ENCODE measurements at places on chromosomes 16 and 17.

DNA sequence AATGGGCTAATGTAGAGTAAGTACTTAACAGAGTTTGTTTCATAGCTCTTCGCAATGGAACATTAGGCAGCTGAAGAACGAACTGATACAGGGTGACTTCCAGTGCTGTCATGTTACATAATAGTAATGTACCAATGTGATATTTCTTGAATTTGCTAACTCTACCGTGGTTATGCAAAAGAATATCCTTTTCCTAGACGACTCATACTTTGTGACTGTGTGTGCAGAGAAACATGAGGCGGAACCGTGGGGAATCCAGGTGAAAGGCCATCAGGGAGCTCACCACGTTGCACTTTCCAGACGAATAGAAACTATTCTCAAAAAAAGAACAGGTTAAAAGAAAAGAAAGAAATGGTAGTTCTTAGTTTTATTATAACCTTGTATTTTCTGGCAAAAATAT is 13.2 kb downstream of the NOB1 start:
- no peaks in the 10 kb centered on the region for H3K4me1 ChIP-seq
- no peak overlapping the region for H3K4me3 ChIP-seq

- H3K27me3 ChIP-seq = peaks cover 14% of the 10 kb centered on the region
- no peak overlapping the region for H3K27ac ChIP-seq
- H3K36me3 ChIP-seq = no peaks in the 10 kb centered on the region
- no peak for DNase-seq
- H3K4me3 ChIP-seq = no peak overlapping the region
These were observed 22.6 kb upstream of the PMP22 start for GRCh38 chr17:15287538-15288267.

DNA sequence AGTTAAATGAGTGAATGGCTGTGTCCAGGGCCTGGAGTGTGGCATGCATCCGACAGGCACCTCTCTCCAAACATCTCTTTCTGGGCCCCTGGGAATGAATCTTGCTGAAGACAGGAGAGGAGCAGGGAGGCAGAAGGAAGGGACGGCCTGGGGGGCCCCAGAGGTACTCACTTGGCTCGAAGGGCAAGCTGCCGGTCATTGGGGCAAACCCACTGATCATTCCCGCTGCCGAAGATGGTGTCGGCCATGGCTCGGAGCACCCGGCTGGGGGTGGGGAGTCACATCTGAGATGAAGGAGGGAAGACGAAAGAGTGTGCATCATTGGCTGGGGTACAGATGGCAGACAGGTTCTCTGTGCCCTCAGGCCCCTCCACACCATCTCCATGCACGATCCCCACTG is 25.3 kb downstream of the RPH3AL start:
- no peaks in the 10 kb centered on the region for H3K36me3 ChIP-seq
- H3K4me1 ChIP-seq = peaks cover 13% of the 10 kb centered on the region
- H3K4me3 ChIP-seq = no peak overlapping the region
- DNase-seq = no peak

GRCh38 chr16:55256412-55257016 is 67.5 kb upstream of the IRX6 start:
- H3K27ac ChIP-seq = no peak overlapping the region
- no peaks in the 10 kb centered on the region for H3K36me3 ChIP-seq
- DNase-seq = no peak
- H3K4me3 ChIP-seq = no peak overlapping the region
- no peaks in the 10 kb centered on the region for H3K27me3 ChIP-seq
- no peaks in the 10 kb centered on the region for H3K4me1 ChIP-seq

GRCh38 chr16:15671530-15672117 is 21.6 kb downstream of the NDE1 start:
- peaks cover 46% of the 10 kb centered on the region for H3K36me3 ChIP-seq
- H3K4me1 ChIP-seq = peaks cover 21% of the 10 kb centered on the region
- no peaks in the 10 kb centered on the region for H3K27me3 ChIP-seq

GRCh38 chr17:59154721-59155438 is at the start of gene SKA2:
Gene SKA2, minus strand, starts transcription at chr17:59155186. Its CDS starts 23 bp downstream, at chr17:59155163.
- no peak for DNase-seq
- no peaks in the 10 kb centered on the region for H3K36me3 ChIP-seq
- H3K27me3 ChIP-seq = no peaks in the 10 kb centered on the region
- peak within 1 kb of the TSS; percentile 79 for H3K27ac ChIP-seq
- peak within 1 kb of the TSS; percentile 88 for H3K4me3 ChIP-seq

DNA sequence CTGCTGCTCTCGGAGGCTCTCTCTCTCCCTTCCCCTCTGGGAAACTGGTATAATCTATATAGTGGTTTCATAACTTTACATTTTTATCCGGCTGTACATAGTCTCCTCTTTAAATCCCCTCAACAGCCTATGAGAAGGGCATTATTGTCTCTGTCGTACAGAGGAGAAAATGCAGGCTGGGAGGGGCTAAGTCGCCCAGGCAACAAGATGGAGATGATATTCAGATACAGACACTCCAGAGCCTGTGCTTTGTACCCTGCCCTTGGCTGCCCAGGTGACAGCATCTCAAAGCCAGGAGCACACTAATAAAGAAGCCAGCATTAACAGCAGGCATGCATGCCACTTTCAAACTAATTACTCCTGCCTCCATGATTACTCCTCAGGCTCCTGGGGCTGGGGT is 4.7 kb upstream of the EIF1 start:
- no peak for DNase-seq
- no peaks in the 10 kb centered on the region for H3K36me3 ChIP-seq
- H3K4me3 ChIP-seq = no peak overlapping the region
- H3K27ac ChIP-seq = no peak overlapping the region

- H3K27ac ChIP-seq = no peak overlapping the region
- no peak overlapping the region for H3K4me3 ChIP-seq
- H3K36me3 ChIP-seq = no peaks in the 10 kb centered on the region
- peaks cover 13% of the 10 kb centered on the region for H3K4me1 ChIP-seq
- no peaks in the 10 kb centered on the region for H3K27me3 ChIP-seq
- DNase-seq = no peak
These were observed 37.1 kb upstream of the MYLK3 start for GRCh38 chr16:46785076-46785845.

DNA sequence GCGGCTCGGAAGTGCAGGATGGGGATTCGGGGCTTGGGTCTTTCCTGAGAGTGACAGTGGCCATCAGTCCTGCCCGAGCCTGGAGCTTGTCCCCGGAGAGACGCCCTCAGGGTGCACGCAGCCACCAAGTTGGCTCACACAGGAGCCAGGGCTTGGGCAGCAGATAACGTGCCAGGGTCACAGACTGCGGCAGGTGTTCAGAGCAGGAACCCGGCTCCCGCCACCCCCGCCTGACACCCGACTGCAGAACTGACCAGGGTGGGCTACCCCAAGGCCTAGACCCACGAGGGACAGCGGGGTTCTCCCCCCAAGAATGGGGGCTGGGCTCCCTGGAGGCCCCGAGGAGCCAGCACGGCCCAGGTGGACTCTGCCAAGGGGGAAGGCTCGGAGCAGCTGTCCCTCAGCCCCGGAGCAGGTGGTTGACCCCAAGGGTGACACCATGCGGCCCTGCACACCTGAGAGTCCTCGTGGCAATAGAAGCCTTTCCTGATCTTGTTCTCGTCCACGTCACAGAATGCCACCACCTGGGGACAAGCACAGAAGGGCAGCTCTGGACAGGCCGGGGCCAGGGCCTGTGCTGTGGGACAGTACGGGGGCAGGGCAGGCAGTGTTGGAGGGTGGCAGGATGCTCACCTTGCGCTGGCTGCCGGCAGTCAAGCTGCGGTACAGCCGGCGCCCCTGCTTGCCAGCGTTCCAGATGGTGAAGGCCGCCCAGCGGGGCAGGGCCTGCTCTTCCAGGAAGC is 117.1 kb upstream of the ZNF750 start:
- H3K4me3 ChIP-seq = no peak overlapping the region
- no peak for DNase-seq
- no peaks in the 10 kb centered on the region for H3K36me3 ChIP-seq
- no peak overlapping the region for H3K27ac ChIP-seq

DNA sequence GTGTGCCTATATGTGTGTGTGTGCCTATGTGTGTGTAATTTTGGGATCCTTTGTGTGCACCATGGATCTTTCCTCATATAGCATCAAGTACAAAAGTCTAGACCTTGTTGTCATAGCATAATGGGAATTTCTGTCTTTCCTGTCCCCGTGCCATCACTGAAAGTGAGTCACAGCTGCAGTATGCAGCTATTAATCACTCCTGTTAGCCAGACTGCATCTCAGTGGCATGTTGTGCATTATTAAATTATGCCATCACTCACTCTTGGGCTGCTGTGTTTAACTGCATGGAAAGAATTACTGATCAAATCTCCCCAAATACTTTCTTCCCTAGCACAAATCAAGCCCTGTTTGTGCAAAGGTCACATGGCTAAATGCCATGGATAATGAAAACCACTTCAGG is 92.4 kb downstream of the CBLN1 start:
- no peak overlapping the region for H3K4me3 ChIP-seq
- no peaks in the 10 kb centered on the region for H3K36me3 ChIP-seq
- no peaks in the 10 kb centered on the region for H3K27me3 ChIP-seq
- no peaks in the 10 kb centered on the region for H3K4me1 ChIP-seq

- H3K4me3 ChIP-seq = peak within 1 kb of the TSS; percentile 70
- peak; percentile 71 for DNase-seq
- no peaks in the 10 kb centered on the region for H3K27me3 ChIP-seq
- peaks cover 22% of the 10 kb centered on the region for H3K4me1 ChIP-seq
- H3K27ac ChIP-seq = no peak within 1 kb of the TSS
These were observed at the start of gene MT1E for GRCh38 chr16:56625140-56625942. Gene MT1E, plus strand, starts transcription at chr16:56625781. Its CDS starts 71 bp downstream, at chr16:56625852.

DNA sequence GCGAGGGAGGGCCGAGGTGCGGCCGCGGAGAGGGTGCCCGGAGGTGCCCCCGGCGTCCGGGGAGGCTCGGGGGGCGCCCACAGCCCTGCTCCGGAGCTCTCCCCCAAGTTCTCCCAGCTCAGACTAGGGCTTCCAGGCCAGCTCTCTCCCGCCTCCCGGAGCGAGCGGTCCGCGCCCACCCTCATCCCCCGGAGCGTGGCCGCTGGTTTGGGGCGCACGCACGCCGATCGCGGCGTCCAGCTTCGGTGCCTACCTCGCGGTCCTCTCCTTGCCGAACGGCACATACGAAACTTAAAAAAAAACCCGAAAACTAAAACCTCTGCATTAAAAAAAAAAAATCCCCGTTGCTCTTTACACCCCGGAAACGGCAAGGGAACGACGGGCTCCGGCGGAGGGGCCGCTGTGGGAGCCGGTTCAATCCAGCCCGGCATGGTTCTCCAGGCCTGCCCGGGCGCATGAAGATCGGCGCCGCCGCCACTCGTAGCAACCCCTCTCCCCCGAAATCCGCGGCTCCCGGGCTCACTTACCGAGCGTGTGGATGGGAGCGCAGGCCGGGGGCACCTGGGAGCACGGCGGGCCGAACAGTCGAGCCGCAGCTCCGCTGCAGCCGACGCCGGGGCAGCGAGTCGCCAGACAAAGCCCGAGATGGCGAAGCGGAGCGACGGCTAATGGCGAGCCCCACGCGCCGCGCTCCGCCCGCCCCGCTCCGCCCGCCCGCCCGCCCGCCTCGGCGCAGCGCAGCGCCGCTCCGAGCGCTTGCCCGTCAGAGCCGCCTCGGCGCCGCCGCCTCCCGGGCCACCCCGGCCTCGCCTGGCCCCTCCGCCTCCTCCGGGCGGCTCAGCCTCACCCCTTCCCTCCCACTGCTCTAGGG is 973 bp upstream of the UBTF start:
- H3K36me3 ChIP-seq = peaks cover 11% of the 10 kb centered on the region
- H3K4me3 ChIP-seq = peak overlapping the region; percentile 48
- DNase-seq = peak; percentile 72
- H3K4me1 ChIP-seq = peaks cover 37% of the 10 kb centered on the region

- no peaks in the 10 kb centered on the region for H3K36me3 ChIP-seq
- H3K4me1 ChIP-seq = no peaks in the 10 kb centered on the region
- DNase-seq = no peak
- no peak overlapping the region for H3K4me3 ChIP-seq
These were observed 199.7 kb upstream of the ASIC2 start for GRCh38 chr17:33492731-33493265.

- DNase-seq = no peak
- H3K4me1 ChIP-seq = peaks cover 39% of the 10 kb centered on the region
- no peaks in the 10 kb centered on the region for H3K36me3 ChIP-seq
- H3K4me3 ChIP-seq = no peak overlapping the region
These were observed 632 bp downstream of the BAIAP3 start for GRCh38 chr16:1333854-1334700.

- H3K36me3 ChIP-seq = no peaks in the 10 kb centered on the region
- no peak overlapping the region for H3K27ac ChIP-seq
- DNase-seq = no peak
- no peaks in the 10 kb centered on the region for H3K4me1 ChIP-seq
These were observed 24.4 kb upstream of the SEC14L1 start for GRCh38 chr17:77116371-77116860.

GRCh38 chr16:89166696-89167424 is 4.7 kb upstream of the CDH15 start:
- DNase-seq = peak; percentile 27
- no peak overlapping the region for H3K27ac ChIP-seq
- H3K27me3 ChIP-seq = no peaks in the 10 kb centered on the region

DNA sequence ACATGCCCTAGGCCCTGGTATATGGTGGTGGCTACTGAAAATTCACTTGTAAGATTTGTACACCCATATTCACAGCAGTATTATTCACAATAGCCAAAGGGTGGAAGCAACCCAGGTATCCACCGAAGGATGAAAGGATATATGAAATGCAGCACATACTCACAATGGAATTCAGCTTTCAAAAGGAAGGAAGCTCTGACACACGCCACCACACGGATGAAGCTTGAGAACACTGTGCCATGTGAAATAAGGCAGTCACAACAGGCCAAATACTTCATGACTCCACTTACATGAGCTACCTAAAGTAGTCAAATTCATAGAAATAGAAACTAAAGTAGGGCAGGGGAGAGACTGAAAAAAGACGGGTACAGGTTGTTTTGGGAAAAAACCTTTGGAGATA is 2.9 kb downstream of the XPO6 start:
- H3K27me3 ChIP-seq = no peaks in the 10 kb centered on the region
- H3K4me3 ChIP-seq = peak overlapping the region; percentile 81
- DNase-seq = no peak
- H3K27ac ChIP-seq = no peak overlapping the region
- H3K4me1 ChIP-seq = peaks cover 73% of the 10 kb centered on the region
- peaks cover 45% of the 10 kb centered on the region for H3K36me3 ChIP-seq

DNA sequence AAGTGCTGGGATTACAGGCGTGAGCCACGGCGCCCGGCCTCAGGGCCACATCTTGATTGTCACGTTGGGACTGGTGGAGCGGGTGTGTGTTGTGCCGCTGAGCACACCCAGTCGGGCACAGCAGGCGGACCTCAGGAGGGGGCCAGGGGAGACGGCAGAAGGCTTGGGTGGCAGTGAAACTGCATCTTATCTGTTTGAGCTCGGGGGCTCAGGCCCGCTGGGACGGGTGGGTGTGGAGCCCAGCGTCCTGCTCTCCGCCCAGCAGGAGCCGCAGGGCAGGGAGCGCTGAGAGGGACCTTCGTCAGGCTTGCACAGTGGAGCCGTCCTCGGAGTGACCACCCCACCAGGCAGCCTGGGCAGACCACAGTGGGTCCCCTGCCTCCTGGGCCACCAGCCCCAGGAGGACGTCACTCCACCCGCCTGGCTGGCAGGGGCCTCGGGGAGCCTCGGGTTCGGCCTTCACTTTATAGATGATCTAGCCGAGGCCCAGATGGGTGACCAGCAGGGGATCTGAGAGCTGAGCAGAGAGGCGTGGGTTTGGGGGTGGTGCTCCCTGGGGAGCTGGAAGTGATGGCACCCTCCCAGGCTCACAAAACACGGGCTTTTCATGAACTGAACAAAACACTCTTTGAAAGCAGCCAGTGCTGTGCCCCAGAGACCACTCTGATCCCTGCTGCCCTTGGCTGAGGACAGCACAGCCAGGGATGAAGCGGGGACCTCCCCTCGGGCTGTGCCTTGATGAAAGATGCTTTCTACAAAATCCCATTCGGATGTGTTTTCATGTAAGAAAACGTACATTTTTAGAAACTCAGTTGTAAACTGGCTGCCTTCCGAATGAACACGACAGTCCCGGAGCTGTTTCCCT is 181.1 kb downstream of the SEC14L1 start:
- H3K27me3 ChIP-seq = no peaks in the 10 kb centered on the region
- H3K27ac ChIP-seq = no peak overlapping the region
- H3K4me1 ChIP-seq = peaks cover 45% of the 10 kb centered on the region
- DNase-seq = no peak
- H3K36me3 ChIP-seq = no peaks in the 10 kb centered on the region
- H3K4me3 ChIP-seq = no peak overlapping the region
